ENCODE measurements at places on chromosomes 12 and 14.
A peak's percentile ranks its signal among the peaks of the same experiment; 100 is the strongest.

DNA sequence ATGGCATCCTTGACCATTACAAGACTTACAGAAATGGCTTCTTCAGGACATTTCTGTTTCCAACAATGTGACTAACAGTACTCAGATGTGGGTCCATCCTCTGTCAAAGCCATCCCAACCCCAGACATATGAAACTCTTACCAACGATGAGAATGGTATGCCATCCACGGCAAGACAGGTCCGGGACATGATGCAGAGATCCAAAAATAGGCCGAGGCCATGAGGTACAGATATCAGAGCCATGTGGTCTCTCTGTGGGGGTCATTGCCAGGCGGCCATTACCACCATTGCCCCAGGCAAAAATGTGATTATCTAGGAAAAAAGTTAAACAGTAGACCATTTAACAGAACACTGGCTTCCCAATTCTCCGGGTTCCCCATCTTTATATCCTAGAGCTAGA, 27.5 kb downstream of the ZC2HC1C start:
- DNase-seq: no peak

- DNase-seq: no peak
These were observed 159.3 kb downstream of the SLC15A4 start for GRCh38 chr12:128664501-128664900.

GRCh38 chr12:713281-713875, 39.0 kb upstream of the WNK1 start:
- no peak for DNase-seq

GRCh38 chr14:33126433-33126832, 187.8 kb downstream of the NPAS3 start:
- DNase-seq: no peak

DNA sequence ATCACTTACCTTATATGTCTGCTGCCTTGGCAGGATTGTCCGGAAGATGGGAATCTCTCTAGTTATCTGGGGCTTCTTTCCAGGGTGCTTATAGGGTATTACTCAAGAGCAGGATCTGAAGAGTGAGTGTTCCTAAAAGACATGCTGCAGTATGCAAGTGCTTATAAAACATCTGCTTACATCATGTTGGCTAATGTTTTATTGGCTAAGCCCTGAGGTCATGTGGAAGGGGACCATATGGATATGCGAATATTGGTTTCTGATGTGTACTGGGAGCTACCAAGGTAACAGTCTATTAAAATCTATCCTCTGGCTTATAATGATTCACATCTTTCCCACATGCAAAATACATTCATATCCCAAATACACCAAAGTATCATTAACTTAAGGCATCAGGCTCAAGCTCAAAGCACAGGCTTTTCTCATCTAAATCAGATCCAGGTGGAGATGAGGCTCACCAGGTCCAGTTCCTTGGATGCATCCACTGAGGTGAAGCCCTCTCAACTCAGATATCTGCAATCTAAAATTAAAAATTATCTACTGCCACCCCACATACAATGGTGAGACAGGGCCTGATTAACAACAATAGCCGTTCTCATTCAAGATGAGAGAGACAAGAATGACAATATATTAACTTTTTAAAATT, 29.8 kb downstream of the LRRIQ1 start:
- no peak for DNase-seq

DNA sequence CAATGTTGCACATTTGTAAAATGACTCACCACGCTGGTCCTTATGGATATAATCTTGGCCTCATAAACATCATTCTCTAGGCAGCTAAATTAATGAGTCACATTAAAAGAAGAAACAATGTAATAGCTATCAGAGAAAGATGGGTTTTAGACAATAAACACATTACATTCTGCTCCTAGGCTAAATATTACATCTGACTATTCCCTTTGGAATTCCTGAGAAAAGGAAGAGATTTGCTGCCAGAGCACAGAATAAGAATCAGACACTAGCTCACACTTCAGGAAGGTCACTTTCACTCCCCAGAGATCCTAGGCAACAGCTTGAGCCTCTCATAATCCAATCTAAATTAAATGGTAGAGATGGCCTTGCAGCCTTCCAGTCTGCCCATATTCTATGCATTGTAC, 218.2 kb downstream of the PTPRO start:
- DNase-seq: no peak

- DNase-seq: no peak
These were observed 198.6 kb upstream of the CAND1 start for GRCh38 chr12:67070604-67071003.

GRCh38 chr12:50887191-50887590, 44.5 kb downstream of the TMPRSS12 start:
- no peak for DNase-seq

GRCh38 chr12:44833561-44833960, 42.6 kb downstream of the NELL2 start:
- DNase-seq: no peak

- no peak for DNase-seq
These were observed 118.0 kb upstream of the NPAS3 start for GRCh38 chr14:32820682-32821081.

GRCh38 chr12:58794859-58795258, 125.4 kb downstream of the LRIG3 start:
- no peak for DNase-seq

- DNase-seq: no peak
These were observed 43.4 kb upstream of the TSPAN8 start for GRCh38 chr12:71201136-71201679.

- DNase-seq: no peak
These were observed 61.5 kb upstream of the LRTM2 start for GRCh38 chr12:1758887-1759286.

DNA sequence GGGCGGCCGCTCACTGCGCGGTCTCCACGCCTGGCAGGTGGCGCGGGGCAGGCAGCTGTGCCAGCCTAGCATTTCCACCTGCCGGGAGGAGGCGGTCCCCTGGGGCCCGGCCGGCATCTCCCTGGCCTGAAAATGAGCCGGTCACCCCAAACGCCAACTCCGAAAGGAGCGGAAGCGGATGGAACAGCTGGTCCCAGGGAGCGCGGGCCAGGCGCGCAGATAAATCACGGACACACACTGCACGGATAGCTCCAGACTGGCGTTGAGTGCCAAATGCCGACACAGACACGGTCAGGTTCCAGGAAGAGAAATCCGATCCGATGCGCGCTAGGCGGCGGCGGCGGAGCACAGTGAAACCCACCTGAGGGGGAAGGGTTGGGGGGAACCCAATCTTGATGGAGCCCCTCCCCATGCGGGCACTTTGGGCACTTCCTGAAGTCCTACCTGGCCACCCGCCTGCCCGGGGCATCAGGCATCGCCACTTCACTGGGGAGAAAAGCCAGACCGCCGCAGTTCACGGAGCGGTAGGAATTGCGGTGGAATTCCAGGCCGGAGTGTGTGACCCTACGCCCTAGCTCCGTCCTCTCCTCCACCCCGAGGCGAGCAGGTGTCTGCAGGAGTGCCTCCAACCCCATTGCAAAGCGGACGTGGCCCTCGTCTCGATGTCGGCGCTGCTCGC, 624 bp upstream of the PLEKHD1 start:
- no peak for DNase-seq

DNA sequence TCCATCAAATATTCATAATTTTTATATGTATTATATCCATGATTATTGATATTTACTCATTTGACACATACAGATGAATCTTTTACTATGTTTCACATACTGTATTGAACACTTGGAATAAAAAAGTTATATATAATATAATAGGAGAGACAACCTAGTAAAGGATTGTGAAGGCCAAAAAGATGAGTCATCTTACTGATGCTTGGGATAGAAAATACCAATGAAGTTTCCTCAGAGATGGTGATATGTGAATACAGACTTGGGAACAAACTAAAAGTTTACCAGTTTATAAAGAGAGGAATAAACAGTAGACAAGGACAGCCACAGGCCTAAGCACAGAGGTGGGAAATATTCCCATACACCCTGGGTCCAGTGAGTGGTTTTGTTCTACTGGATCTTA, 743.9 kb upstream of the FLRT2 start:
- no peak for DNase-seq

DNA sequence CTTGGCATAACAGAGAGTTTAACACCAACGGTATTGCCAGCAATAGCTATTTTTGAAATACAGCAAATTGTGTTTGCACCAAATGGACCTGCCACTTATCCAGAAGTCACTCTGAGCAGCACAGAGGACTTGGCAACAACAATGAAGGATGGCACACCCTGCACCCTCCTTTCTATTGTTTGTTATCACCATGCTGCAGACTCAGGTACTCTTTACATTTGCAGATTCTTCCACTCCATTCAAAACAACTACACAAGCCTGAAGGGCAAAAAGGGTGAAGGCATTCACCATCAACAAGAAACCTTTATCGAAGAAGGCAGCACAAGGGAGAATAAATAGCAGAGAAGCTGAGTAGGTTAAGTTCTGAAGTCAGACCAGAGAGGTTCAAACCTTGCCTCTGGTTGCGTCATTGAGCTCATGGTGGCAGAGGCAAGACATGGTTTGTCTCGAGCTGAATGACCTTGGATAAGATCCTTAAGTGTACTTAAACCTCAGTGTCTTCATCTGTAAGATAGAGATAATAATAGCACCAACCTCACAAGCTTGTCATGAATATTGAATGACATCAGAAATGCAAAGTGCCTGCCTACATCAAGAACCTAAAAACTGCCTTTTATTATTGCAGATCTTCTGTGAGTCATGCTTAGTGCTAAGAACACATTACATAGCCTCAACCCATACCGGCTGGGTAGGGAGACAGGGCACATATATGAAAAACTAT, 1.4 kb upstream of the ACSM4 start:
- no peak for DNase-seq

GRCh38 chr14:79473651-79474050, 737.7 kb downstream of the DIO2 start:
- no peak for DNase-seq

DNA sequence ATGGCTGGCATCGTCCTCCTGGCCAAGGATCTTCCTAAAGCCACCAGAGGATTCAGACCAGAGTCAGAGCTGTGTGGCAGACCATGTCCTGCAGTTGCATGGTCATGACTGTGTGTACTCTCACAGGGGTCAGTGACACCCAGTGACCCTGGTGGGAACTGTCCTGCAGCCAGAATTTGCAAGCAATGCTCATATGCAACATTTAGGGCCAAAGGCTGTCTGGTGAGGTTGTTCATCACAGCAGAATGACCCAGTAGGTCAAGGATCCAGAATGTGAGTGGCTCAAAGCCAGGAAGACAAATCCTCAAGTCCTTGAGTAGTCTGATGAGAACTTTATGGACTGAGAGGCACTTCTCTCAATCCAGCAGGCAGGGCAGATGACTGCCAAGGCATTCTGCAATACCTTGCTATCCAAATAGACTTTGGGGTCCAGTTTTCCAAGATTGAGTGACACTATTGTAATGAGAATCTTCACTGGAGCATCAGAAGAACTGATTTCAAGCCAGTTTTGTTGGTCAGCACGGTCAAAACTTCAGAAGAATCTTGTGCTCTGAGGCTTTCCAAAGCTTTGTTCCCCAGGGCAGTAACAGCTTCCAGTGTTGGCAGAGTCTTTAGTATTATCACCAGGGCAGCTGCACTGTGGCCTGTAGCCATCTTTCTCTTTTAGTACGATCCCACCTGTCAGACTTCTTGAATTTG, 122.0 kb downstream of the PTCSC3 start:
- no peak for DNase-seq

GRCh38 chr12:57389033-57389432, 41.8 kb downstream of the R3HDM2 start:
- DNase-seq: no peak

DNA sequence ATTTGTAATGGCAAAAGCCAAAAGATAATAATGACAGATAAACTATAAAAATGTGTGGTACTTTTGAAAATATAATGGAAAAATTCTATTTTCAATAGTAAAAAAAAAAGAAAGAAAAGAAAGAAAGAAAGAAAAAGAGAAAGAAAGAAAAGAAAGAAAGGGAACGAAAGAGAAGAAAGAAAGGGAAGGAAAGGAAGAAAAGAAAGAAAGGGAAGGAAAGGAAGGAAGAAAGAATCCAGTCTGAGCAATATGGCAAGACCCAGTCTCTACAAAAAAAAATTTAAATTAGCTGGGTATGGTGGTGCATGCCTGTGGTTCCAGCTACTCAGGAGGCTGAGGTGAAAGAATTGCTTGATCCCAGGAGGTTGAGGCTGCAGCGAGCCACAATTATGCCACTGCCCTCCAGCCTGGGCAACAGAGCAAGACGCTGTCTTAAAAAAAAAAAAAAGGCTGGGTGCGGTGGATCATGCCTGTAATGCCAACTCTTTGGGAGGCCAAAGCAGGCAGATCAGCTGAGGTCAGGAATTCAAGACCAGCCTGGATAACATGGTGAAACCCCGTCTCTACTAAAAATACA, 38.4 kb downstream of the EAPP start:
- DNase-seq: no peak

GRCh38 chr14:75168586-75169335, 7.7 kb downstream of the TMED10 start:
- no peak for DNase-seq

DNA sequence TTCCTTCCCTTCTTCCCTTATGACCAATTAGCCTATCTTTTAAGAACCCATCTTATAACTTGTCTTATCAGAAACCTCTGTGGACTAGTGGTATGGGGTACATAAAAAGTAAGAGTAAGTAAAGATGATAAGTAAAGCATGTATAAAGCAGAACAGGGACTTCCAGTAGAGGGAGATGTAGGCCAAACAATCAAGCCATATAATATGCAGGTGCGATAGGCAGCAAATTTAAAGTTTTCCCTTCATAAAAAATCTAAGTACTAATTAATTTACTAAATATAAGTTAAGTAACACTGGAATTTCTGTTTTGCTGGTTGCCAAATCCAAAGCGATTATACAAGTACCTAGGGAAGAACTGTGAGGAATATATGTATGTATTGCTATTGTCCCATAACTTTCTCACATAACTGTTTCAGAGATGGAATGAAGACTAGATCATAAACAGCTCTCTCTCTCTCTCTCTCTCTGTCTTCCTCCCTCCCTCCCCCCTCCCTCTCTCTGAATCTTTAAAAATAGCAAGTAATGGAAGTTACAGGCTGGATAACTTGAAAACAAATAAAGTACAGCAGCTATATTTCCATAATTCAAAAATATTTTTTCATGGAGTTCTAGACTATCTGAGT, 25.7 kb downstream of the METTL25 start:
- DNase-seq: no peak

GRCh38 chr12:52260361-52261207, 13.9 kb upstream of the KRT86 start:
- no peak for DNase-seq

- no peak for DNase-seq
These were observed 423.6 kb downstream of the BTG1 start for GRCh38 chr12:91722072-91722471.

GRCh38 chr12:119593578-119594398, at the start of gene TMEM233:
Gene TMEM233 (plus strand): TSS chr12:119593774. CDS start chr12:119593849, 75 bp downstream.
- no peak for DNase-seq

- no peak for DNase-seq
These were observed 129.9 kb downstream of the GRIP1 start for GRCh38 chr12:66549050-66549389.

- peak; percentile 76 for DNase-seq
These were observed 66.7 kb downstream of the CCDC88C start for GRCh38 chr14:91350813-91351511.
